ENCODE measurements at places on chromosomes 16 and 17.

DNA sequence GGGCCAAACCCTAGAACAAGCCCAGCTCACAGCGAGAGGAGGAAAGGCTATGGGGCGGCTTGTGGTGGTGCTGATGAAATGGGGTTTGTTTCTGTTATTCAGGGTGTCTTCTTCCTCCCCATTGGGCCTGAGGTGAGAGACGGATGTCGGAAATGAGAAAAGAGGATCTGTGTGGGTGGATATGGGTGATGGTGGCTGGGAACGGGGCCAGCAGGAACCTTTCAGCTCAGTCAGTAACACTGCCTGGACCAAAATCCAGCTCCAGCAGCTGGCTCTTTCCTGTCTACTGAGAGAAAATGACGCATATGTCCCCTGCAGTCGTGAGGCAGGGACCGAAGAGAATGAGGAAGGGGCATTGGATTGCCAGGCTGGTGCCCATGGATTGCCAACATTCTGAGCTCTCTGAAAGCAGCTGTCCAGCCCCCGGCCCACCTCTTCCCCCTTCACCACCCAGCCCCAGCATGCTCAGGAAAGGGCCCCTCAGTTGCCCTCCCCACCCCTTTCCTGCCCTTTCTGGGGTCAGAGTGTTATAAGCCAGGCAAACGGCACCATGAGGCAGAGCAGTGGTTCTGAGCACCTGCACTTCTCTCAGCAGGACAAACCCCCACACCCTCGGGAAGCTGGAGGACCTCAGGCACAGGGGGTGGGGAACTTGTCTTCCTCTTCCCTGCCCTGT lies 4.0 kb downstream of the MYH3 start:
- DNase-seq: no peak

DNA sequence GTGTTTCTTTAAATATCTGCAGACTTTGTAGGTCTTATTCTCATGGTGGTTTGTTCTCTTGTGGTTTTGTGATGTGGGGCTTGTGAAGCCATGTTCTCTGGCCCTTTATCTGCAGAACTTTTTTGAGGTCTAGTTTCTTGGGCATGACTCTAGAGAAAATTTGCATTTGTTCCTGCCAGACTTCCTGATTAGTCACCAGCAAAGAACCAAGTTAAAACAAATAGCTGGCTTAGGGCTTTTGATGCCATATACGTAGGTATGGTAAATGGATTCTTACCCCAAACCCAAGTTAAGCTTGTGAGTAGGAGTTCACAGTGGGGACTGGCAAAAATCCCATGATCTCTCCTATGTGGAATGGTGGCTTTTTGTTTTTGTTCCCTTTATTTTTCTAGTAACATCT lies 68.7 kb upstream of the IRX3 start:
- DNase-seq: no peak

- no peak for DNase-seq
Measured at GRCh38 chr17:62757500-62757951, 50.6 kb downstream of the MARCHF10 start.

DNA sequence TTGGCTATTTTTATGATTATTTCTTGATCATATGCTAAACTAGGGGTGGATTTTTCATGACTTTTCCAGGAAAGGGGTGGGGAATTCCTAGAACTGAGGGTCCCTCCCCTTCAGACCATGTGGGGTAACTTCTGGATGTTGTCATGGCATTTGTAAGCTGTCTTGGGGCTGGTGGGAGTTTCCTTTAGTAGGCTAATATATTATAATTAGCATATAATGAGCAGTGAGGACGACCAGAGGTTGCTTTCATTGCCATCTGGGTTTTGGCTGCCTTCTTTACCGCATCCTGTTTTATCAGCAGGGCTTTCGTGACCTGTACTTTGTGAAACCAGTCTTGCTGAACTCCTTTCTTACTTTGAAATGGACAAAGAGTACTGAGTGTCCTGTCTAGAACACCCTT lies 40.4 kb upstream of the ABCA5 start:
- DNase-seq: no peak

- no peak for DNase-seq
Measured at GRCh38 chr17:59428916-59429485, 97.5 kb downstream of the YPEL2 start.

DNA sequence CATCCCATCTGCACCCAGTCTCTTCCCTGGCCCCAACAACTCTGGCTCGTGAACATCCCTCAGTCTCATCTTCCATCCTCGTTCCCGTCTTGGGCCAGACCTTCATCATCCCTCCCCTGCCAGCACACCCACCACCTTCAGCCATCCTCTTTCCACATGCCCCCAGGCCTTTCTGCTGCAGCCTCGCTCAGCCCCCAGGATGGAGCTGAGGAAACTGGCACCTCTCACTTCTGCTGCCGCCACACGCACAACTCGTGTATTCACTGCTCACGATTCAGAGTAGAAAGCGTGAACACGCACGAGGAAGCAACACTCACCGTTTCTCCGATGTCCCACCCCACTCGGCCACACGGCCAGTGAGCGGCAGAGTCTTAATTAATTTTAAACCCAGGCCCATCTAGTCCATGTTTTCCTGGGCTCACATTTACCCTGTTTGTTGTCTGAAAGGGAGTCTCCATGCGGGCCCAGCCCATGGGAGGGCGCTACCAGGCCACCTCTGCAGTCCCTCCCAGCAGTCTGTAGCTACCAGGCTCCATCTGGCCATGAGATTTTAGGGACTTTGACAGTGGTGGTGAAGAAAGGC lies 12.5 kb downstream of the C16orf90 start:
- no peak for DNase-seq

- DNase-seq: no peak
Measured at GRCh38 chr16:86351041-86351784, 159.1 kb upstream of the FOXF1 start.

DNA sequence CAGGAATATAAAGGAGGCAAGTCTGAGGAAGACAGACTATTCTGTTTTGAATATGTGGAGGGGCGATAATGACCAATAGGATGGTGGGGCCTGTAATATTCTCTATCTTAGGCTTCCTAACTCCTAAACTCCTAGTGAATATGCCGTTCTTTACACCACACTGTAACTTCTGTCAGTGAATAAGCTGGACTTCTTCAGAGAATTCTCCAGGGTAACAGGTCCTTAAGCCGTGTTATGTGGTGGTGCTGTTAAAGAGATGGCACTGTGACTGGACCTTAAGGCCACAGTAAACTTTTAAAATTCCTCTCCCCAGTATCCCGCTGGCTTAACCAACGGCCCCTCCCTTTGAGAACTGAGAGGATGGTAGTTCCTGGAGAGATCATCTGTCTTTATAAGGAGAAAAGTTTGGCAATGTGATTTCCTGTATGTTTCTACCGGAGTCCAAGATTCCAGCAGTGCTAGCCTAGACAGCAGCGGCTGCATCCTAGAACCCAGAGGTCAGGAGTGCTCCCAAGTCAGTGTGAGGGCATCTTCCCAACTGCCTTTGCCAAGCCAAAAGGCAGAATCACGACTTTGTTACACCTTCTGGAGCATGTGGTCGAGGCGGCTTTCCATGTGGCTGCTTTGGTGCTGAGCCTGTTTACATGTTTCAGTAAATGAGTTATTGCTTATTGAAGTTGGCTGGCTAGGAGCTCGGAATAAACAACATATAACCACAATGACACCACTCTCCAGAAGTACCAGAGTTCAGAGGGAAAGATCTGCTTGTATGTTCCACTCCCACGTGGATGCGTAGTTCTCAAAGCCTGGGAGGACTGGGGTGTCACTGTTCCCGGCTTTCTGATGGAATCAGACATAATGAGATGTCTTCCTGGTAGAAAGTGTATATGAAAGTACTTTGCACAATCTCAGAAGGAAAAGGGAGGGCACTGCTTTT lies 41.0 kb downstream of the TUBD1 start:
- DNase-seq: peak; percentile 33

GRCh38 chr17:72790190-72790589 lies 302.3 kb downstream of the SLC39A11 start:
- no peak for DNase-seq

DNA sequence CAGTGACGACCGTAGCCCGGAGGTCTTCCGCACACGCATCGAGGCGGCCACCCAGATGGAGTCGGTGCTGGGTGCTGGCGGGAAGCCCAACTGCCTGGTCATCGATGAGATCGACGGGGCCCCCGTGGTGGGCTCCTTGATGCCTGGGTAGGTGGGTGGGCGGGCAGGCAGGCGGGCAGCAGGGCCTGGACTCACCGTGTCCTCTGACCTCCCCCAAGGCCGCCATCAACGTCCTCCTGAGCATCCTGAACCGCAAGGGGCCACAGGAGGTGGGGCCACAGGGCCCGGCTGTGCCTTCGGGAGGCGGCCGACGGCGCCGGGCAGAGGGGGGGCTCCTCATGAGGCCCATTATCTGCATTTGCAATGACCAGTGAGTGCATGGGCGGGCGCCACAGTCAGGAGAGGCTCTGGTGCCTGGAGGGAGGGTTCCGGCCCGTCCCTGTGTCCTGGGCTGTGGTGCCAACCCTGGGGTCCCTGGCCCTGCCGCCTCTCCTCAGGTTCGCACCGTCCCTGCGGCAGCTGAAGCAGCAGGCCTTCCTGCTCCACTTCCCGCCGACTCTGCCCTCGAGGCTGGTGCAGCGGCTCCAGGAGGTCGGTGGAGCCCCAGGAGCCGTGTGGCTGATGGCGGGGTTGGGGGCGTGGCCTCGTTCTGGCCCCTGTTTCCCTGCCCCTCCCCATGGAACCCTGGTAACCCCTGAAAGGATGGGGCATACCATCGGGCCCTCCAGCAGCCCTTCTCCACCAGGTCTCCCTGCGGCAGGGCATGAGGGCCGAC lies 4.0 kb downstream of the CHTF18 start:
- no peak for DNase-seq

GRCh38 chr16:85114909-85115567 lies 2.8 kb upstream of the CIBAR2 start:
- DNase-seq: peak; percentile 90

- peak; percentile 90 for DNase-seq
Measured at GRCh38 chr16:82655072-82655714, 28.4 kb downstream of the CDH13 start.

- DNase-seq: no peak
Measured at GRCh38 chr16:67750466-67750865, 31.4 kb upstream of the GFOD2 start.

- no peak for DNase-seq
Measured at GRCh38 chr17:56310782-56311181, 157.5 kb downstream of the ANKFN1 start.

GRCh38 chr16:53668869-53669268 lies 34.8 kb downstream of the RPGRIP1L start:
- DNase-seq: no peak

DNA sequence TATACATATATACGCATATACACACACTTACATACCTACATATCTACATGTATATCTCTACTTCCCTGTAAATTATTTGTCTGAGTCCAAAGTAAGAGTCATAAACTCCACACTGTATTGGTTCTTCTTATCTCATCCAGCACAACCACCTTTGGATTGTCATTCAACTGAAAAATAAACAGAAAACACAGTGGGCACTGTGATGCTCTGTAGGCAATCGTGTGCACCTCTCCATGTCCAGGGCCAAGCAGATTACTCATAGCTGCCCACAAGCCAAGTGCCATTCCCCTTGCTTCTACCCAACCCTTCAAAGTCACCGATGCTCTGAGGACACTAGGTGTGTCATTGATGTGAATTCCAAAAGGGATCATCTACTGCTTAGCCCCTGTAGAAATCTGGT lies 12.9 kb upstream of the TEKT3 start:
- DNase-seq: no peak

GRCh38 chr17:2964831-2965230 lies 98.6 kb downstream of the OR1D5 start:
- DNase-seq: no peak

DNA sequence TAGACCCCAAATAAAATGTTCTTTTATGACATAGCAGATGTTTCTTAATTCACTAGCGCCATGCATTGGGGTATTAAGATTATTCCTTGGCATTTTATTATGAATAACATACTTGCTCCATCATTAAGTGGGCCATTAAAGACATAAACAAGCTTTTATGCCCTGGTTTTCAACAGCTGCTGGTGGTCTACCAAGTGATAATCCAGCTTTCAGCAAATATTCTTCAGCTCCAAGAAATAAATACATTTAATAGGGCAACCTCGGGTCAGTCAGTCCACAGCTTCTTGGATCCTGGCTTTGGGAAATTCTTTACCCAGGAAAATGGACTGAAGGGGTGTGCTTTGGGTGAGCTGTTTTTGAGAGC lies 217.3 kb upstream of the IRX3 start:
- DNase-seq: no peak

- DNase-seq: peak; percentile 89
Measured at GRCh38 chr17:78736526-78737079, 45.5 kb downstream of the CYTH1 start.

DNA sequence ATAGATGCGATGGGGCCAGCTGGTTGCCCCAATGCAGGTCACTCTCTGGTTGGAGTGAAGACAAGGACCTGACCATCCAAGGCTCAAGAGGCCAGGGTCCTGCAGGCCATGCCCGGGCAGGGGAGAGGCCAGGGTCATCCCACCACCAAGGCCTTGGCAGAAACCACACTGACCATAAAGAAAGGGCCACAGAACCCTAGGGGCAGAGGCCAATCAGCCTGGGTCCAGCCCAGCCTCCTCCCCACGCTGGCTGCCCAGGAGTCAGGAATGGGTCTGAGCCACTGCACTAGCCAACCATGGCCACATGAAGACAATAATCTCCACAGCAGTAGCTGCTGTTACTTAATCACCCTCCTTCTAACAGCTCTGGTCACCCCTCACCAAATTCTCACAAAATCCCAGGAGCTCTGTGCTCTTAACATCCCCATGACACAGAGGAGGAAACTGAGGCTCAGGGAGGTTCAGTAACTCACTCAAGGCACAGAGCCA lies 10.2 kb upstream of the BCAR1 start:
- DNase-seq: no peak

DNA sequence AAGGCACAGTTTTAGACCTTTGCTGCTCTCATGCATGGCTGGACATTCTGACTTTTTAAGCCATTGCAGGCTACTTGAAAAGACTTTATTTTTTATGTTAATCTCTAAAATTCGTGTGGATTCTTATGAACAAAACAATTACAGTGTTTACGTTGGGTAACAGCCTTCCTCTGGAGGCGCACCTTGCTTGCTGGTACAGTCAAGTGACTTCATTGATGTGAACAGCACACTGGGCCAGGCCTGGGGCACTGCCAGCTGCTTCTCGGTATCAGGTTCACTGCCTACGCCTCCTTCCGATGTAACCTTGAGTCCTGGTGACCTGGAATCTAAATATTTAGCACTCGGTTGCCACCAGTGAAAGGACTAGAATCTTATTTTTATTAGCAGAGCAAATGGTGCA lies 27.8 kb downstream of the MARCHF10 start:
- no peak for DNase-seq

- no peak for DNase-seq
Measured at GRCh38 chr16:85680352-85680944, 8.3 kb downstream of the GINS2 start.

GRCh38 chr17:60857556-60858080 lies 180.0 kb downstream of the BCAS3 start:
- DNase-seq: no peak

DNA sequence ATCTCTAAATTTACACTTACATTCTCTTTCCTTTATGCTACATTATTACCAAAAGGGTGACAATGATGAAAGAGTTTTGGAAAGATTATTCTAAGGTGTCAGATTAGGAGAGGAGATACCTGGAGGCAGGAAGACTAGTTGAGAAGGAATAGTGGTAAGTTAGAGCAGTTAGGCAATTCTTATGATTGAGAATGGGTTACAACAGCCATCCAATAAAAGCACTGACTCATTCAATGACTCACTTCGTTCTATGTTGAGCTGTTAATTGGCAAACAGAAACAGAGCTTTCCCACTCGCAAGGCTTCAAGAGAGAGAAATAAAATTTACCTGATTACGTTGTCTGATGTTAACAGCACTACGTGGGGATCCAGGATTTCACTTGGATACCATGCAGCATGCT lies 5.8 kb downstream of the NUP88 start:
- DNase-seq: peak; percentile 86

GRCh38 chr16:68487203-68487514 lies 38.9 kb upstream of the SMPD3 start:
- no peak for DNase-seq

GRCh38 chr17:83176623-83177583 lies 97.5 kb downstream of the METRNL start:
- DNase-seq: no peak
